ENCODE measurements at places on chromosomes 6 and 20. TPM values are rescaled to one million over a fixed set of nuclear protein-coding genes. Genes with fewer than 3 reads are reported as not detected.

Gene SNX5
- 165 TPM for total RNA-seq

Gene KLHDC3
- 58.9 TPM for total RNA-seq

Gene PGK2
- not detected for total RNA-seq

Gene GPANK1
- total RNA-seq: 17.1 TPM

Gene CAGE1
- under 0.01 TPM for total RNA-seq

Gene WFDC2
- total RNA-seq: 0.22 TPM

Gene IER3
- 17.0 TPM for total RNA-seq

Gene FILIP1
- 2.0 TPM for total RNA-seq

Gene ARHGAP40
- not detected for total RNA-seq

Gene ZFP57
- not detected for total RNA-seq

Gene PRL
- 0.11 TPM for total RNA-seq

Gene CEP162
- 22.2 TPM for total RNA-seq

Gene EPB41L1
- total RNA-seq: 125 TPM

Gene ETV7
- 6.7 TPM for total RNA-seq

Gene FERMT1
- total RNA-seq: 3.9 TPM

Gene COL9A1
- under 0.01 TPM for total RNA-seq

Measured in articular chondrocyte of knee joint (primary cell).